ENCODE measurements at places on chromosomes 13 and 19.
A peak's percentile ranks its signal among the peaks of the same experiment; 100 is the strongest.

DNA sequence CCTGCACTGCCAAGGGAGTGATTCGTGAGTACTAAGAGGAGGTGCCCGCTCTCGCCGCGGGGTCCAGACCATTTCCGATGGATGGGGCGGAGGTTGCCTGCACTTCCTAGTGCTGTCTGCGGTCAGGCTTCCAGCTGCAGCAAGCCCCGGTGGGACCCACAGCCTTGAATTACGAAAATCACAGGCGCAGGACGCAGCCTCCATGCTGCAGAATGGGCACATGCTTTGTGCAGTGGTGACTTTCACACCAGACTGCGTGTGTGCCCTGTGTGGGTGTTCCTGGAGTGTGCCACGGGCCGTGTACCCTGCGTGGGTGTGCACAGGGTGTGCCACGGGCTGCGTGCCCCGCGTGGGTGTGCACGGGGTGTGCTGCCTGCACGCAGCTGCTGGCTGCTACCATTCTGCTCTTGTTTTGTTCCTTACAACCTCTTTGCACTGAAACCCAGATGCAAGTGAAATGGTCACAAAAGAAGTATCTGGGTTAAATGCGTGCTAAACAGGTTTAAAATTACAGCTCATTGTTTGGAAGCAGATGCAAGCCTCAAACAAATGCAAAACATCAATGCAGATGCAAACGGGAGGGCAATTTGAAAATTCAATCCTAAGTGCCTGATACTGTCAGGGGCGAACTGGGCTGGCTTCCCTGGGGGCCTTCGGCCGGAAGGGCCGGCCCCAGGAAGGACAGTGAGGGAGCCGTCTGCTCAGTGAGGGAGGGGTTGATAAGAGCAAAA lies 221.2 kb upstream of the SOX1 start:
- DNase-seq = no peak

GRCh38 chr19:46551164-46551563 lies 50.0 kb upstream of the CALM3 start:
- DNase-seq = peak; percentile 66

- DNase-seq = no peak
Observed at GRCh38 chr13:91214031-91214430, 133.5 kb upstream of the MIR17HG start.

DNA sequence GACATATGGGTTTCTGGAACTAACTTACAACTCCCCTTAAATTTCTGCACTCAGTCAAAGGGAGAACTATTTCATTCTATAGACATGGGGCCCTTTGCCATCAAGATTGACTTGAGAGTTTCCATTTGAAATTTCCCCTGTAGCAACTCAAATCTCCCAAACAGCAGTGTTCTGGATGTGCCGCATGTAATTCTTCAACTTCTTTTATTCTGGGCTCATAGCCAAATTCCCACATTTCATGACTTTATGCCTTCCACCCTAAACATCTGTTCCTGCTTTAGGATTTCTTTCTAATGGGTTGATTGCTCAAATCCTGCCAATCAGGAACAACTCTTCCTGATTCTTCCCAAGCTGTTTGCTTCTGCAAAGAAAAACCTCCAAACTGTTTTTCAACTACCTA lies 336.0 kb downstream of the TBC1D4 start:
- no peak for DNase-seq

DNA sequence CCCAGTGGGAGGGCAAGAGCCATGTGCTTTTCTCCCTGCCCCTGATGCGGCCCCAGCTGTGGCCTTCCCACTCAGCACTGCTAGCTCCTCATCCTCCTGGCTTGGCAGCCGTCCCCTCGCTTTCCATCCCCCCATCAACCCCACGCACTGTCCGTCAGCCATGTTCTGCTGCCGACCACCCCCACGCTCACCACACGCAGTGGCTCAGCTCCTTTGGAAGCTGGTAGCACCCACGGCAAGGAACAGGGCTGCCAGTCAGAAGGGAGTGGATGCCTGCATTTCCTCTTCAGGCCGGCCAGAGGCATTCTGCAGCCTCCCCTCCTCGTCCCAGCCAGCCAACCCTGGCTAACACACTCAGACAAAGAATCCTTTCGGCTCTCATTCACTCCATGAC lies 6.3 kb downstream of the CALM3 start:
- no peak for DNase-seq

GRCh38 chr13:24004142-24004899 lies 107.0 kb upstream of the C1QTNF9B start:
- DNase-seq = no peak

DNA sequence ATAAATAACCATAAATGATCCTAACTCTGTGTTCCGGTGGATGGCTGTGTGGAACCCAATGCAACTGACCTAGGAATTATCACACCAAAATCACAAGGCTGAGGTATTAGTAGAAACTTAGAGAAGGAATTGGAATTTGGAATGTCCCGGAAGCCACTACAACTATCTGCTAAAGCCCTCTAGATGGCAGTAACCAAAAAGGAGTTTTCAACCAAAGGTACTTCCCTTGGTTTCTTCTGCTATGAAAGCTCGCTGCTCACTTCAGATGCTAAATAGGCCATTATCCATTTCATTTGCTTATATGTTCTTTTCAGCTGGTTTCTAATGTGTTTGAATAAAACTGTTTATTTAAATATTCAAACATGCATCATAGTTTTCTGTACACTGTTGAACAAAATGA lies 1589.1 kb upstream of the SPRY2 start:
- DNase-seq = no peak

- DNase-seq = no peak
Observed at GRCh38 chr13:73440296-73440895, 381.6 kb downstream of the KLF5 start.

- no peak for DNase-seq
Observed at GRCh38 chr19:14502334-14503092, 6.6 kb upstream of the GIPC1 start.

GRCh38 chr19:28386470-28386869 lies 826.5 kb downstream of the UQCRFS1 start:
- DNase-seq = no peak

- DNase-seq = peak; percentile 68
Observed at GRCh38 chr19:34336781-34337271, 28.2 kb upstream of the GPI start.

DNA sequence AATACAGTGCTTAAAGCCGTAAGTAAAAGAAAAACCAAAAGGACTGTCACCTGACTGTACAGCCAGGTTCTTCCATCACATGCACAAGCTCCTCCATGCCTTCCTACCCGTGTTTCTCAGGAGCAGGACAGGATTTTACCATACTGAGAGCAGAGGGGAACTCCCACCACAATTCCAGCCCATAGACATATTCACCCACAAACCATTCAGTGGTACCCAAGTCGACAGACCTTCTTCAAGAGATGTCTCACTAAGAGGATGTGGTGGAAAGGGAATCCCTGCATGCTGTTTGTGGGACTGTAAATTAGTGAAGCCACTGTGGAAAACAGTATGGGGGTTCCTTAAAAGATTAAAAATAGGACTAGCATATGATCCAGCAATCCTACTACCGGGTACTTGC lies 66.9 kb upstream of the DOCK9 start:
- DNase-seq = no peak

- no peak for DNase-seq
Observed at GRCh38 chr19:14120497-14120780, 2.9 kb upstream of the PRKACA start.

- DNase-seq = no peak
Observed at GRCh38 chr13:31896427-31896826, 135.1 kb upstream of the FRY start.

DNA sequence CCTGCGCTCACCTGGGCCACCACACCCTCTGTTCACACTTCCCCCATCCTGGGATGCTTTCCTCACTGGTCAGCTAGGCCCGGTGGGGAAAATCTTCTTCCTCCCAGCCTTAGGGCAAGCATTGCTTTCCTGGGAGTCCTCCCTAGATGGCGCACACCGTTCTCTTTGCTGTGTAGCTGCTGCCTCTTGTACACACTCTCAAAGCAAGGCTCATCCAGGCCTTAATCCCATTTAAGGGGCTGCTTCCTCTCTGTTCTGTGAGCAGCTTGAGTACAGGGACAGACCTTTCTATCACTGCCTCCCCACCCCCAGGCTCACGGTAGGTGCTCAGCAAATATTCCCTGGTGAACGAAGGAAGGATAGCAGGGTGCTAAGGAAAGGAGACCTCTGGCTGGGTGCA lies 11.1 kb downstream of the SLC7A10 start:
- no peak for DNase-seq

DNA sequence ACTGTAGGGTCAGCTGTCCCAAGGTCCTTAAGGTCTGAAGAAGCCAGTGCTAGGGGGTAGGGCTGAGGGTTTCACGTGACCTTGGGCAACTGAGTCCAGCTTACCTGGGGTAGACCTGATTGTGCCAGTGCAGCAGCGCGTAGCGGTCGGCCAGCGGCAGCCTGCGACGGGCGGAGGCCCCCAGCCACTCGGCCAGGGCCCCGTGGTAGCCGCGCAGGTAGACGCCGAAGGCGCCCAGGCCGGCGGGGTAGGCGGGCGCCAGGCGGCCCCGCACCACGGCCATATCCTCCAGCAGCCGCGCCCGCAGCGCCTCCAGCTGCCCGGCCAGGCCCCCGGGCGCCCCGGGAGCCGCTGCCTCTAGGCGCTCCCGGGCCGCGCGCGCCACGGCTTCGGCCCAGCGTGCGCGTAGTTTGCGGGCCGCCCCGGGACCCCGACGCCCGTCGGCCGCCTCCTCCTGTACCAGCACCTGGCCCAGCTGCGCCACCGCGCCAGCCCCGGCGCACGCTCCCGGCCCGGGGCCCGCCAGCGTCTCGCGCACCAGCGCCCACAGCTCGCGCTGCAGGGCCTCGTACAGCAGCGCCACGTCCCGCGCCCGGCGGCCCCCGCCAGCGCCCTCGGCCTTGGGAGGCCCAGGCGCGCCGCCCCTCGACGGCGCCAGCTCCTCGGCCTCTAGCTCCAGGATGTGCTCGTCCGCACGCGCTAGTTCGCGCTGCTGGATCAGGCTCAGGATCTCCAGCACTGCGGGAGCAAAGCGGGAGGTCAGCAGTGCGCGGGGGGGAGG lies 10.9 kb downstream of the EXOC3L2 start:
- no peak for DNase-seq

DNA sequence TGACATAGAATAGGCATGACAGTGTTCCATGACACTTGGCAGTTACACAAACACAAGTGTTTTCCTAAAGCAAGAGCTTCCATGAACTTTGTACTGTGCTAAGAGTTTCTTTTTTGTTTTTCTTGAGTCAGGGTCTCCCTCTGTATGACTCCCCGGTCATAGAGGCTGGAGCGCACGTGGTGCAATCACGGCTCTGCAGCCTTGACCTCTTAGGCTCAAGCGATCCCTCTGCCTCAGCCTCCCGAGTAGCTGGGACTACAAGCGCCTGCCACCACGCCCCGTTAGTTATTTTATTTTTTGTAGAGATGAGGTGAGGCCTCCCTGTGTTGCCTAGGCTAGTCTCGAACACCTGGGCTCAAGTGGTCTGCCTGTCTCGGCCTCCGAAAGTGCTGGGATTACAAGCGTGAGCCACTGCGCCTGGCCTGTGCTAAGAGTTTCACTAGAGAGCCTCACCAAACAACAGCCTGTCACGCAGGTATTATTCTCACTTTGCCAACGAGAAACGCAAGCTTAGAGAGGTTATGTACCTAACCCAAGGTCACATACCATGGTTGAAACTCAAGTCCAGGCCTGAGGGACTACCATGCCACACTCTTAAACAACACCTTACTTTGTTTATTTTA lies 355.9 kb downstream of the KLF12 start:
- no peak for DNase-seq

DNA sequence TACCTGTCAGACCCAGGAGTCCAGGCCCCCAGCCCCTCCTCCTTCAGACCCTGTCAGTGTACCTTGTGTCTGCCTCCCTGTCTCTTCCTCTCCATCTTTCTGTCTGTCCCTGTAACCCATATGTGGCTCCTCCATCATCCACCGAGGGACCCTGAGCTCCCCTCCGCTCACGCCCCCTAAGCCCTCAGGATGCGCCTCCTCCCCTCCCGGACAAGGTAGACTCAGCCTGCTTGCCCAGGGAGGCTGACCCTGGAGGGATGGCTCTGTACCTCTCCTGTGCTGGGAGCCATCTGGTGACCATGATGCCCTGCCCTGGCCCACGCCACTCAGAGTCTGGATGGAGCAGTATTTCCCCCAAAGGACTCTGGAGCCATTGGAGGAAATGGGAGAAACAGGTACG lies 1.0 kb upstream of the CAPN12 start:
- DNase-seq = no peak

DNA sequence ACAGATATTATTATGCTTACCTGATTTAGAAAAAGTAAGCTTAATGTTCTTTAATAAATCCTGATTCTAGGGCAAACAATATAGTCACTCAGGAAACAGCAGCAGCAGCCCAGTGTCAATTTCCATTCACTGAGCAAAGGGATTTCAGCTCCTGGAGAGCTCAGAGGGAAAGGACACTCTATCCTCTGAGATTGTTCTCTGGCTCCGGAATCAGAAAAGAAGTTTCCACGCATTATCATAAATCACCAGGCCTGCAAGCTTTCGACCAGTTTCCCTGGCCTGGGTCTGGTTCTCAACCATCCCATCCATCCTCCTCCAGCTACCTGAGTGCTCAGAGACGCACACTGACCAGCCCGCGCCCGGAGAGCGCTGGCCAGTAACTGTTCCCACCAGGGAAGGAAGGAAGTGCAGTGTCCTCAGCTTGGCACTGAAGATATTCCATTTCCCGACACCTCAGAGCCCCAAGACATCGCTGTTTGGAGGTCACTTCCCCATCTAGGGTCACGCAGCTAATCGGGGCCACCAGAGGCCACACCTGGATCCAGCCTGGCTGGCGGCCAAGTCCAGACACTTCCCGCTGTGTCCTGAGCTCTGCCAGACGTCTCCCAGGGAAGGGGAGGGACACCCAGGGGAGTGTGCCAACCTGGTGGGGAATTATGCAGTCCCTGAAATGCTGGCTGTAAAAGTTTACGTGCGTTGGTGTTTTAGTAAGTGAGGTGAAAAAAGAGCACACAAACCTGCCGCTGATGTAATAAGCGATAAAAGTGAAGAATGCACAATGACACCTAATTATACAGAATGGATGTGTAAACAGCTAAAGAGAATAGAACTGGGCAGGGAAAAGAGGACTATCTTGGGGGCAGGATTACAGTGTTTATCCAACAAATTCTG lies 29.1 kb downstream of the EPS15L1 start:
- DNase-seq = no peak
